ENCODE measurements at places on chromosomes 1 and 21.

- DNase-seq: no peak
These were observed 184.5 kb downstream of the FASLG start for GRCh38 chr1:172843444-172843843.

DNA sequence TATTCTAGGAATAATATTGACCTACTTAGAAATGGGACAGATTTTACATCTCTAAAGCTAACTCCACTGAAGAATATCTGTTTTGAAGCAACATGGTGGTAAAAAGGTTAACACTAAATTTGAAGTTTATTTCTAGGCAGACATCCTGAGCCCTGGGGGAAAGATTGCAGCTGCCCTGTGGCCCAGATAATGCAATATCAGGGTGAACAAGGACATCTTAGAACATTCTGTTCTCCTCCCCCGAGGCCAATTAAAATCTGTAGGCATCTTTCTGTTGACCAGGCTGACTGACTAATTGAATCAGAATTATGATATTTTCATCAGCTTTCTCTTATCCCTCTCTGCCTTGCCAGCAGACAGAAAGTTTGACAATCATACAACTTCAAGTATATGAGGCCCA is 149.8 kb upstream of the DUSP10 start:
- DNase-seq: no peak

DNA sequence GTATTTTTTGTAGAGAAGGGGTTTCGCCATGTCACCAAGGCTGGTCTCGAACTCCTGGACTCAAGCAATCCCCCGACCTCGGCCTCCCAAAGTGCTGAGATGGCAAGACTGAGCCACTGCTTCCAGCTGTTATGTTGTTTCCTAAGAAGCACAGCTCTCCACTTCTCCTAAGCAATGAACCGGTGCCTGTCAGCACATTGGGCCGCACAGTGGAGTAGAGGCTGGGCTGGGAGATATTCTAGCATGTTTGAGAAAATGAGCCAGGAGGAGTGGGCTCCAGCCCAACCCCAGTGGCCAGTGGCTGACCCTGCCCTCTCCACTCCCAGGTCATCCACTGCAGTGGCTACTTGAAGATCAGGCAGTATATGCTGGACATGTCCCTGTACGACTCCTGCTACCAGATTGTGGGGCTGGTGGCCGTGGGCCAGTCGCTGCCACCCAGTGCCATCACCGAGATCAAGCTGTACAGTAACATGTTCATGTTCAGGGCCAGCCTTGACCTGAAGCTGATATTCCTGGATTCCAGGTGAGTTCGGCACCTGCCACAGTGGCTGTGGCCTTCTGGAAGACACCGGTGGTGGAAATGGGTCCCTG is 27.0 kb downstream of the SIM2 start:
- no peak for DNase-seq

DNA sequence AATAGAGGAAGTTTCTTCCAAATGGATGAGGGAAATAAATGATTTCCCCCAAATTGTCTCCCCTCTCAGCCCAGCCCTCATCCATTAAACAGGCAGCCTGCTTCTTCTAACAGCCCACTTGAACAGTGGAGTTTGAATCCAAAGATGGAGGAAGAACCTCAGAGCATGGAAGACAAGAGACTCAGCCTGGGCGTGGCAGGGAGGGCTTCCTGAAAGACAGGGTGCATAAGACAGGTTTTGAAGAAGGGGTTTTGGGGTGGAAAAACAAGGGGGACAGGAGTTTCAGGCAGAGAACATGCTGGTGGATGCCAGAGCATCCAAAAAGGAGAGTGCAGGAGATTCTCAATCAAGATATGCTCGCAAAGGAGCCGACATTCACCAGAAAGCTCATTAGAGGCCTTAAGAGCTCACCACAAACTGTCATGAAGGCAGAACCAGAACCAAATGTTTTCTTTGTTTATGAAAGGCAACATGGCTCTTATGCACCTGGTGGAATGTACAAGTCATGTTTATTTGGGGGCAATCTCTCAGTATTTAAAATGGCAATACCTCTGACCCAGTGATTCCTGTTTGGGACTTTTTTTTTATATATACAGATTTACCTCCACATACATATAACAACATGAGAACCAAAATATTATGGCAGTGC is 26.5 kb upstream of the TSPEAR start:
- DNase-seq: no peak

DNA sequence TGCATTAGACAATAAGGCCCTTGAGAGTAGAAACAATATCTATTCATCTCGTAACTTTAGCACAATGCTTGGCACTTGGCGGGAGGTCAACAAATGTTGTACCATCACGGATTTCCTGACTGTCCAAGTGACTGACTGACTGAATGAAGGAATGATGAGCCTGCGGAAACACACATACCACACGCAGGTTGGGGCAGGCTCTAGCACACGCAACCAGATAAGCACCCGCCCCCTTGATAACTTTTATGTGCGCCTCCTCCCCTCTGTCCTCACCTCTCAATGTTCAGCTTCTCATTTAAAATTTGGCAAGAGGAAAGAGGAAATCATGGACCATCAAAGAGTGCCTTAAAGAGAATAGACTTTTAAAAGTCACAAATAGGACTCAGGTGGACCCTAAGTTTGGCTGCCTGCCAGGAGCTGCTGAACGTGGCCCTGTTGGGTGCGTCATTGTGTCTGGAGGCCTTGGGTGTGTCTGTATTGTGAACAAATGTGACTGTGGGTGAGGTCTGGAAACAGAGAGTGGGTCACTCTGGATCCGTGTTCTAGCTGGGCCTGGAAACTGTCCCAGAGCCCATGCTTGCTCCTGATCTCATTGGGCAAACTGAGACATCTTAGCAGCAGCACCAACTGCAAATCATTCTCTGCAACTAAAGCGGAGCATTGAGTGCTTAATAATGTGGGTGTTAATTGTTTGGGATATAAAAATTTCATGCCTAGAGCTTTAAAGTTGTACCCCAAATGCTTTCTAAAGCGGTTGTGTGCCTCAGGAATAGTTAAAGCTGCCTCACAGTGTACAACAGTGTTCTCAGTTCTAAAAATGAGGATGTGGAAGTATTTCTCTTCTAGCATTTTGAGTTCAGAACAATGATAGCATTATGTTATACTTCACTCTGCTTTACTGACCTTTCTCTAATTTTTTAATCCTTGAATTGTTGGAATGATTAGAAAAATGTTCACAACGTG is 47.6 kb upstream of the ABCG1 start:
- DNase-seq: no peak

- no peak for DNase-seq
These were observed 27.0 kb downstream of the SERTAD4 start for GRCh38 chr1:210259561-210259960.

DNA sequence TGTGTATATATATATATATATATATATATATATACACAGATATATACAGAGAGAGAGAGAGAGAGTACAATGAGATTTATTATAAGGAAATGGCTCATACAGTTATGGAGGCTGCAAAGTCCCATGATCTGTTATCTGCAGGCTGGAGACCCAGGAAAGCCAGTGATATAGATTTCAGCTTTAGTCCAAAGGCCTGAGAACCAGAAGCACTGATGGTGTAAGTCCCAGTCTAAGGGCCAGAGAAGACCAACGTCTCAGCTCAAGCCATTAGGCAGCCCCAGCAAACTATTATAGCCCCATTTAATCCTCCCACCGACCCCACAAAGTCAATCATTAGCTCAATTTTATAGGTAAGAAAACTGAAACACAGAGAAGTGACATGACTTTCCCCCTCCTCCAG is 35.0 kb upstream of the HPDL start:
- DNase-seq: no peak

GRCh38 chr1:169689395-169689794 is 22.0 kb downstream of the SELL start:
- DNase-seq: no peak

DNA sequence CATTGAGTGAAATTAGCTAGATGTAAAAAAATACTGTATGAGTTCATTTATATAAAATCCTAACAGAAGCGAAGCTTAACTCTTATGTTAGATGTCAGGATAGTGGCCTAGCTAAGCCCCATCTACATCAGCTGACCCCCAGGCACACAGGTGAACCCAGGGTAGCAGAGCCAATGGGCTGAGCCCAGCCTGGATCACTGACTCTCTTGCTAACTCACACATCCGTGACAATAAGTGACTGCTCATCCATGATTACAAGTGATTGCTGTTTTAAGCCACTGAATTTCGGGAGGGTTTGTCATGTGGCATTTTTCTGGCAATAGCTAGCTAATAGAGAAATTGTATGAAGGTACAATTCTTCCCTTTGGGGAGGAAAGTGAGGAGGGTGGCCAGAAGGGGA is 55.2 kb upstream of the COG2 start:
- no peak for DNase-seq

DNA sequence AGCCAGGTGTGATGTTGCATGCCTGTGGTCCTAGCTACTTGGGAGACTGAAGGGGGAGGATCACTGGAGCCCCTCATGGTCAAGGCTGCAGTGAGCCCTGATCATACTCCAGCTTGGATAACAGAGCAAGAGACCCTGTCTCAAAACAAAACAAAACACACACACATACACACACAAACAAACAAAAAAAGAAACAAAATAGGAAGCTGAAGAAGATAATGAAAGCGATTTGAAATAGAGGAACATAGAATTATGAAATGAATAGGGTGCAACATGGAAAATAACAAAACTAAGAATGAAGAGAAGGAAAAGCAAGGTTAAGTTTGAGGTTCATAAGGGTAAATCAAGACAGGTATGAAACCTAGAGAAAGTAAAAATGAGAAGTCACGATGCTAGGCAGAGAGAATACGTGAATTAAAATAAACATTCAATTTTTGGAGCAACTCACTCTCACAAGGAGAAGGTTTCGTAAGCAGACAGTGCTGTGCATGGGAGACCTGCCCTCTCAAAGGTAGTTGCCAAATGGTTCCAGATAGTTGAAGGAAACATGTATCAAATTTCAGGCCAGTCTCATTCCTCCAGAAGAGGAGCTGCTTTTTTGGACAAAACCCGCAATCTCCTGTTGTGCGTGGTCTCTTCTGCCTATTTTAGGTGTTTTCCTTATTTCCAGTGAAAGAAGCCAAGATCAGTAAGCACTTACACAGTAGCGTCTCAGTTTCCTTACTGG is 3.3 kb downstream of the CD46 start:
- DNase-seq: no peak

DNA sequence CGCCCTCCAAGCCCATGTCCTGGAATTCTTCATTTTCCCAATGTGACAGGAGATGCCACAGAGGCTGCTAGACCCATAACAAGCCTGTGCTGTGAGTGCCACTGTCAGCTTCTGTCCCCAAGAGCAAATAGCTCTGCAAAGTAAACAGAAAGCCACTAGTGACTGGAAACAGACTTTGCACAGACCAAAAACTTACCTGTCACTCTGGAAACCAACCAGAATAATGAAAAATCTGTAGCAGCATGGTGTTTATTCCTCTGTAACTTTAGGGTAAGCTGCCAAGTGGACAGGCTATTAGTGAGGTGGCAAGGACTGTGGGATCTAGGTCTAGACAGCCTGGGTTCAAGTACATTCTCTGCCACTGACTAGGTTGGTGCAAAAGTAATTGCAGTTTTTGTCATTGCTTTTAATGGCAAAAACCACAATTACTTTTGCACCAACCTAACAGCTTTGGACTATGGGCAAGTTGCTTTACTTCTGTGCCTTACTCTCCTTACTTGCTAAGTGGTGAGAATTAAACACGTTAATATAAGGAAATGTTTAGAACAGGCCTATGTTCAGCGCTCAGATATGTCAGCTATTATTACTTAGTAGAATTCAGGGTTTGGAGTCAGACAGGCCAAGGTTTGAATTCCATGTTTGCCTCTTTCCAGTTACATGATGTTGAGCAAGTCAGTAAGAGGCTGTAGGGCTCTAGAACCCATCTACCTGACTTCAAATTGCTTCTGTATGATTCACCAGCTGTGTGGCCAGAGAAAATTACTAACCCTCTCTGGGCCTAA is at the start of gene C8B:
TSS of gene C8B (minus strand) at position 100 of the 782 bp plus-strand sequence. CDS start at position 33, 67 bp downstream.
- DNase-seq: no peak

- DNase-seq: no peak
These were observed 353.6 kb upstream of the C1orf87 start for GRCh38 chr1:60427194-60427593.

GRCh38 chr1:30721812-30722537 is 1.4 kb downstream of the MATN1 start:
- no peak for DNase-seq

DNA sequence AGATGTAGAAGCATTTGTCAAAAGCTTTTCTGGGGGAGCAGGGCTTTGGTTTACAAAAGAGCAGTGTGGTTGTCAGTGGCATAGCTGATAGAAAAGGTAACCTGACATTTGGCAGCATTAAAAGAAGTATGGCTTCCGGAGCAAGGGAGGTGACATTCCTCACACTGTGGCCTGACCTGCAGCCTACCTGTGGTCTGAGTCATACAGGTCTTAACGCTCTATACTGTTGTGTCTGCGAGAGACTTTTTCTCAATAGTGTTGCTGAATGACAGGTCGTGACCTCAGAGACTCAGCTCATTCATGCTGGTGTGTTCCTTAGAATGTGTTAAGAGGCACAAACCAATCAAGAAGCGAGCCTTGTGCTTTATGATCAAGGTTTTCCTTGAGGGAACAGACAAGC is 19.3 kb downstream of the PHGDH start:
- DNase-seq: no peak

- DNase-seq: no peak
These were observed 289.6 kb upstream of the PROX1 start for GRCh38 chr1:213698092-213698702.

DNA sequence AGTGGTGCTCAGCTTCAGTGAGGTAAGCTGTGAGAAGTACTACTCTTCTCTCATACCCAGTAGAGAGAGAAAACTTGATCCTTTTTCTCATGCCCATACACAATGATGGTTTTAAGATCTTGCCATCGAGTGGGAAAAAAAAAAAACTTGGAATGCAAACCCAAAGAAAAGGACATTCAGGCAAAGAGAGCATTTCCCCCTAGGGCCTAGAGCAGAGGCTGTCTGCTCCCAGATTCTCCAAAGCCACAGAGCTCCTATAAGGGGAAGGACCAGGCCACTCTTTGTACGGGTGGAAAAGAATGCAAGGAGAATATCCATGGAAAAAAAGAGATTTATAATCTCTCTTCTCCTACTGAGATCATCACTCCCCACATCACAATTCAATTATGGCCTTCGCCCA is 34.9 kb downstream of the MROH9 start:
- DNase-seq: no peak

DNA sequence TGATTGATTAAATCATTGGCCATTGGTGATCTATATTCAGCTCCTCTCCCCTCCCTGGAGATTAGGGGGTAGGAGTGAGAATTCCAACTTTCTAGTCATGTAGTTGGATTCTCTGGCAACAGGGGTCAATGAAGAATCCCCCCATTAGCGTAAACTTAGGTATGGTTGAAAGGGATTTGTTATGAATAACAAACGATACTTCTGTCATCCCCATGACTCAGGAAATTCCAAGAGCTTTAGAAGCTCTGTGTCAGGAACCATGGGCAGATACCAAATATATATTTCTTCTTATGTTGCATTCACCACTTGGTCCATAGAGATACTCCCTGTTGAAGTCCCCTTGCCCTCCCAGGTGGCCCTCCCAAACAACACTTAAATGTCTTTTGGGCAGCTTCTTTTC is 124.5 kb downstream of the DNM3 start:
- DNase-seq: no peak

- no peak for DNase-seq
These were observed 13.0 kb upstream of the NEK7 start for GRCh38 chr1:198143797-198144196.

- DNase-seq: no peak
These were observed 24.3 kb downstream of the ZMYND12 start for GRCh38 chr1:42431514-42431913.

Data from esophagus squamous epithelium (tissue), 5 donors.